Stomach (tissue), 19 donors: ENCODE measurements at places on chromosomes 5 and 9. TPM values are rescaled to one million over a fixed set of nuclear protein-coding genes. Genes with fewer than 3 reads are reported as not detected.

- no peak overlapping the region for H3K4me3 ChIP-seq
- no peaks in the 10 kb centered on the region for H3K27me3 ChIP-seq
- H3K36me3 ChIP-seq = no peaks in the 10 kb centered on the region
- H3K4me1 ChIP-seq = peaks cover 22% of the 10 kb centered on the region
- no peak for DNase-seq
These were observed 21.7 kb downstream of the LPAR1 start for GRCh38 chr9:111016426-111017045.

- no peaks in the 10 kb centered on the region for H3K27me3 ChIP-seq
- no peak for DNase-seq
- peaks cover 7% of the 10 kb centered on the region for H3K36me3 ChIP-seq
- no peak overlapping the region for H3K27ac ChIP-seq
These were observed 3.5 kb downstream of the USP20 start for GRCh38 chr9:129838707-129839259.

DNA sequence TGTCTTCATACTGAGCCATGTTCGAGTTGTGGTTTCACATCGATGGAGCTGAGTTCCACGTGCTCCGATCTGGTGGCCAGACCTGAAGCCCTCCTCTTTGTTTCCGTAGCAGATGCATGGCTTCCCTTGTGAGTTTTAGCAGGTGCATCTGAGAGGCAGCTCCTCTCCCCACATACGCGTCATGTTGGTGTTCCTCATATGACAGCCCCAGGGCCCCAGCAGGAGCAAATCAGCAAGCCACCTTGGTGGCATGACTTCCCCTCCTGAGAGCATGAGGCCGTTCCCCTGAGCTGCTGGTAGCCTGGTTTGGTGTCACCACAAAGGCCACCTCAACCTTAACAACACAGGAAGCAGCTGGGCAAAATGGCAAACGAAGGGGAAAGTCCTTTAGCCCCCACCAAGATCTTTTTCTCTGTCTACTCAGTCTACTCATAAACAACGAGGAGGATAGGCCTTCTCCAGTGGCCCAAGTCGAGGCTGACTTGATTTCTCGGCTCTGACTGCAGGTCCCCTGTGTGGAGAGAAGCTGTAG is 5.9 kb downstream of the CYFIP2 start:
- H3K4me3 ChIP-seq = no peak overlapping the region
- peak; percentile 84 for DNase-seq

GRCh38 chr5:372996-373709 is 51.6 kb downstream of the AHRR start:
- H3K36me3 ChIP-seq = no peaks in the 10 kb centered on the region
- H3K27ac ChIP-seq = peak overlapping the region; percentile 12
- H3K27me3 ChIP-seq = peaks cover 56% of the 10 kb centered on the region

DNA sequence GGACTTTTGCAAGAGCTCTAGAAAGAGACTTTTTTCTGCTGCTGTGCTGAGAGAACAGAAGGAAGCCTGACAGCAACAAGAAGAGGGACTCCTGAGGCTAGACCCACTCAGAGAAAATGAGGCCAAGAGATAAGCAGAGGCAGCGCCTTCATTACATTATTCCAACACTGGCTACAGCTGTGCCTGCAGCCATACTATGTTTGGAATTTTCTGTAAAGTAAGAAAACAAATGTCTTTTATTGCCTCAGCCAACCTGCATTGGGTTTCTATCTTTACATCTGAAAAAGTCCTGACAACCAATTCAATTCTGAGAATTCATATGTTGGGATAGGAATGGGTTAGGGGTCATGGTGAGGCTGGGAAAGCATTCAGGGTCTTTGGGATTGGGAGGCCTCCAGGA is 33.7 kb downstream of the FAT2 start:
- no peak overlapping the region for H3K27ac ChIP-seq
- no peaks in the 10 kb centered on the region for H3K4me1 ChIP-seq
- H3K4me3 ChIP-seq = no peak overlapping the region
- no peaks in the 10 kb centered on the region for H3K27me3 ChIP-seq
- H3K36me3 ChIP-seq = no peaks in the 10 kb centered on the region
- no peak for DNase-seq

DNA sequence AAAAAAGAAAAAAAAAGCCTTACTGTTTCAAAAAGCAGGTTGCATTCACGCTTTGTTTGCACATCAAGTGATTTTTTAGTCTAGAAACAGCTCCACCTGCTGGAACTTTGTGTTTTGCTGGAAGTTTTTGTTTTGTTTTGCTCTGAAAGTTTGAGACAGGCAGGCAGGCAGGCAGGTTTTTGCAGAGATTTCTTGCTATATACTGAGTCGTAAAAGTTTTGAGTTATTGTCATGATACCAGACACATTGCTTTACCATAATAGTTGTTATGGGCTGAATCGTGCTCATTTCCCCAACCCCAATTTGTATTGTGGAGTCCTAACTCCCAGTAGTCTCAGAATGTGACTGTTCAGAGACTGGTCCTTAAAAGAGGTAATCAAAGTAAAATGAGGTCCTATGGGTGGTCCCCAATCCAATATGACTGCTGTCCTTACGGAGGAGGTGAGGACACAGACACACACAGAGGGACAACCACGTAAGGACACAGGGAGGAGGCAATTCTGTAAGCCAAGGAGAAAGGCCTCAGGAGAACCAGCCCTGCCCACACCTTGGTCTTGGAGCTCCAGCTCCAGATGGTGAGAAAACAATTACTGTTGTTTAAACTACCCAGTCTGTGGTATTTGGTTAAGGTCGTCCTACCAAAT is 20.9 kb downstream of the OR2Y1 start:
- DNase-seq = peak; percentile 67
- no peaks in the 10 kb centered on the region for H3K4me1 ChIP-seq
- H3K27ac ChIP-seq = no peak overlapping the region
- H3K36me3 ChIP-seq = no peaks in the 10 kb centered on the region
- H3K4me3 ChIP-seq = no peak overlapping the region

Gene GCNT1
- 18.7 TPM for total RNA-seq

Gene SPATA6L
- 32.7 TPM for total RNA-seq
